ENCODE measurements at places on chromosomes 5 and 9. TPM values are rescaled to one million over a fixed set of nuclear protein-coding genes. Genes with fewer than 3 reads are reported as not detected.

Gene RNF20
- total RNA-seq = 29.7 TPM

Gene CCNI2
- total RNA-seq = not detected

Gene CTNND2
- not detected for total RNA-seq

Gene RBM18
- total RNA-seq = 10.0 TPM

Gene GLRX
- total RNA-seq = 22.6 TPM

Gene DND1
- total RNA-seq = 0.24 TPM

Gene CEL
- total RNA-seq = under 0.01 TPM

Gene PDE6A
- not detected for total RNA-seq

Gene CENPK
- total RNA-seq = 7.0 TPM

Gene BARHL1
- not detected for total RNA-seq

Gene PKN3
- total RNA-seq = 2.4 TPM

Gene PCDHB16
- 0.81 TPM for total RNA-seq

Gene EGFL7
- 4.5 TPM for total RNA-seq

Gene HTR4
- not detected for total RNA-seq

Gene WWC1
- 3.6 TPM for total RNA-seq

Gene JAKMIP2
- 7.8 TPM for total RNA-seq

Gene C9orf50
- 0.61 TPM for total RNA-seq

Gene GPR107
- 32.3 TPM for total RNA-seq

Gene DMGDH
- total RNA-seq = 2.6 TPM

Gene STRBP
- total RNA-seq = 6.0 TPM

Gene MBLAC2
- total RNA-seq = 6.0 TPM

Gene ORM2
- not detected for total RNA-seq

Gene FAM120A
- total RNA-seq = 175 TPM

Gene MIER3
- total RNA-seq = 21.6 TPM

Gene CD14
- total RNA-seq = 6.3 TPM

Gene PCDHA12
- total RNA-seq = 0.16 TPM

Gene MYORG
- total RNA-seq = 1.1 TPM

Gene SLC36A3
- not detected for total RNA-seq

Gene FRRS1L
- total RNA-seq = 1.9 TPM

Gene LOX
- 156 TPM for total RNA-seq

Gene INSL4
- total RNA-seq = not detected

Gene ADAMTS2
- 29.5 TPM for total RNA-seq

Gene KCNV2
- total RNA-seq = not detected
